Naive thymus-derived CD8-positive, alpha-beta T cell (primary cell): ENCODE measurements at places on chromosomes 1 and 21.

- DNase-seq = no peak
Observed at GRCh38 chr1:180540697-180541594, 17.8 kb upstream of the OVAAL start.

DNA sequence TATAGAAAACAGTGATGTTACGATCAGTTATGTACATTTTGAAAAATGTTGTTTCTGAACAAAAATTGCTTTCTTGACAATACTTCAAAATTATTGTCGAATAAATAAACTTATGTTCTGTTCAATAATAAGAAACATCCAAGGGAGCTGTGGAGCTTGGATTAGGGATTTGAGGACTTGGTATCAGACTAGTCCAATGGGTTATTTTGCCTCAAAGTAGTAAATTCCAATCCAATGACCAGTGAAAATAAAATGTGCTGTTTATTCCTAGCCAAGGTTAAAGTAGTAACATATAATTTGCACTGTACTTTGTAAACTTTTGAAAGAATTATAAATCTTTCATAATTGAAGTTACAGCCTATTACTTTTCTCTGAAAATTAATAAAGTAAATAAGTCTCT is 79.1 kb upstream of the IVNS1ABP start:
- DNase-seq = no peak

DNA sequence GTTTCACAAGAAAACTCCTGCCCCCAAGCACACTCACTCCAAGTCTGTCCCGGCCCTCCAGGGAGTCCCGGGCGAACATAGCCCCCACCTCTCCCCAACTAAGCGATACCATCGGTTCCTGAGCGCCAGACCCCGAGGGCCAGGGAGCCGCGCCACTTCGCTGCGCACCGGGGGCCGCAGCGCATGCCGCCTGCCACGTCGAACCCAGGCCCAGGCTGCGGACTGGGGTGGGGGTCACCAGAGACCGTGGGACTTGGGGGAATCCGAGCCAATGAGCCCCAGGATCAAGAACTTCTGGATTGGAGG is 801 bp downstream of the RSPO1 start:
- DNase-seq = no peak

DNA sequence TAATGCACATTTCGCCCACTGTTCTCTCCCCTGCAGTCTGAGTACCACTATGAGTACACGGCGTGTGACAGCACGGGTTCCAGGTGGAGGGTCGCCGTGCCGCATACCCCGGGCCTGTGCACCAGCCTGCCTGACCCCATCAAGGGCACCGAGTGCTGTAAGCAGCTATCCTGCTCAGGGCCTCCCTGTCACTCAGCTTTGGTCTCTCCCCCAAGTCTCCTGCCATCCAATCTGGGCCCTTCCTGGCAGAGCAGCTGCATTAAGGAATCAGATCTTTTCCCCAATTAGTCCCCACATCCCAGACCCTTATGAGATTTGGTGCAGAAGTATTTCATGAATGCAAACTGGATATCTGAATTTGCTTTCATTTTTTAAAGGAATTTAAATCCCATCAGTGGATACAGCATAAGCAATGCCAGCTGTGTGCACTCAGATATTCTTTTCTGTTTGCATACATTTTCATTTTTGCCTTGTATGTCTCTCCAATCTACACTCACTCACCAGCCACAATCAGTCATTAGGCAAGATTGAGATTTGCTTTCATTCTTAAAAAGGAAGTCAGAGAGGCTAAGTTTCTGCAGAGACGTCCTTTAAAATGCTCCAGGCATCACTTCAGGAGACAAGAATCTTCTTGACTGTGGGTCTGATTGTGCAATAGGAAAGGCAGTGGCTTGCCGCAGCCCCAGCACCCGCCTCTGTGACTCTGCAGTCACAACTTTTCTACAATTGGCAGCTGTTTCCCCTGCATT is 48.1 kb downstream of the ELAPOR1 start:
- DNase-seq = no peak

DNA sequence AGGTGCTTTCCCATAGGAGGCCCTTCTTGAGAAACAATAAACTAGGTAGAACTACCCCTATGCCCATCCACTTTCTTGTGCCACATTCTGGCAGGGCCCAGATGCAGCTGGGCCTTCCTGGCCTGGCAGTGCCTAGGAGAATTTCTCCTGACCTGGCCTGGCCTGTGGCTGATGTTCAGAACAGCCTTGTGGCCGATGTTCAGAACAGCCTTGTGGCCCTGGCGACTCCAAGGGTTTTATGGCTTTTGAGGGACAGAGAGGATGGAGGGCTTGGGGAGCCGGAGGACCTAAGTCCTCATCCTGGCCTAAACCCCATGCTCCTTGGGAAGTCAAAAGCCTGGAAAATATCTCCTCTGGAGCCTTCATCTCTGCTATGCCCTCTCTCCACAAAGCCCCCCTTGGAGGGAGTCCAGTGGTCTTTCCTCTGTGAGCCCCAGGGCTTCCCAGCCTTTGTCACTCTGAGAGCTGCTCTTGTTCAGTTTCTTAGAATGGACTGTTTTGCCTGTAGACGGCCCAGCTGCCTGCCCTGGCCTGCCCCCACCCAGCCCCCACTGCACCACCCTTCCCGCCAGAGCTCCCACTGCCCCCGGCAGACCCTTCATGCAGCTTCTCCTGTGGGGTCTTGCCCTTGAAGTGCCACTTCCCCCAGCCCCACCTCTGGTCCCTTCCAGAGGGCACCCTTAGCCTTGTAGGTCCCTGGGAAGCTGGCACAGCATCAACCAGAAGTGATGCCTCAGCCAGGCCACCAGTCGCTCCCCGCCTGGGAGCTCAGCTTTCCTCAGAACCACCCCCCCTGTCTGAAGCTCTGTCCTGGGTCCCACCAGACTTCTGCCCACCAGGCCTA is 7.0 kb downstream of the GPR37L1 start:
- no peak for DNase-seq

GRCh38 chr1:12338823-12339222 is 109.0 kb downstream of the VPS13D start:
- no peak for DNase-seq

DNA sequence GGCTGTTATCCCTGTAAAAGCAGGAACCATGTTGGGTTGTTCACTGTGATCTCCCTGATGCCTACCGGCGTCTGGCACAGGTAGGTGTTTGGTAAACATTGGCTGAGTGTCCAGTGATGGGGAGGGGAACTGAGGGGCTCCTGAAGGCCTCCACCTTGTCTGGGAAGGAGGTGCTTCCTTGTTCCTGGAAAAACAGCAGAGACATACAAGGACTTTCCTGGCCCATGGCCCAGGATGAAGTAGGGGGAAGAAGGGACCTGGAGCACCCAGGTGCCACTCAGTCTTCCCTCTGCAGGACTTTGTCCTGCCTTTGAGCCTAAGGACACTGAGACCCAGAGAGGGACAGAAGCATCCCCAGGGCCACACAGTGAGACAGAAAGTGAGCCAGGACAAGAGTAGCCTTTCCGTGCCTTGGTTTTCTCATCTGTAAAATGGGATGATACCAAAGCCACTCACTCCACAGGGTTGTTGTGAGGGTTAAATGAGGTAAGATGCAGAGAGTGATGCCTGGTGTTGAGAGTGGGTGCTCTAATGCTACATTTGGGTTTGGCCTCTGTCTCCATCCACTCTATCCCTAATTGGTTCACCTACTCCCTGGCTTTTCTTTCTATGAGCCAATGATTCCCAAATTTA is 6.1 kb upstream of the HEYL start:
- DNase-seq = no peak

GRCh38 chr1:22953057-22953739 is 19.5 kb downstream of the LACTBL1 start:
- no peak for DNase-seq

DNA sequence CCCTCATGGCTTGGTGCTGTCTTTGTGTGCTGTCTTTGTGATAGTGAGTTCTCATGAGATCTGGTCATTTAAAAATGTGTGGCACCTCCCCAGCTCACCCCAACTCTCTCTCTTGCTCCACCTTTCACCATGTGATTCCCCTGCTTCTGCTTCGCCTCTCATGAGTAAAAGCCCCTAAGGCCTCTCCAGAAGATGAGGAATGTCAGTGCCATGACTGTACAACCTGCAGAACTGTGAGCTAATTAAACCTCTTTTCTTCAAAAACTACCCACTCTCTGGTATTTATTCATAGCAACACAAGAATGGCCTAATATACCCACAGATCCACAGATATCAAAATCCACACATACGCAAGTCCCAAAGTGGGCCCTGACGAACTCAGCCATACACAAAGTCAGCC is 88.9 kb upstream of the PPP2R5A start:
- no peak for DNase-seq

DNA sequence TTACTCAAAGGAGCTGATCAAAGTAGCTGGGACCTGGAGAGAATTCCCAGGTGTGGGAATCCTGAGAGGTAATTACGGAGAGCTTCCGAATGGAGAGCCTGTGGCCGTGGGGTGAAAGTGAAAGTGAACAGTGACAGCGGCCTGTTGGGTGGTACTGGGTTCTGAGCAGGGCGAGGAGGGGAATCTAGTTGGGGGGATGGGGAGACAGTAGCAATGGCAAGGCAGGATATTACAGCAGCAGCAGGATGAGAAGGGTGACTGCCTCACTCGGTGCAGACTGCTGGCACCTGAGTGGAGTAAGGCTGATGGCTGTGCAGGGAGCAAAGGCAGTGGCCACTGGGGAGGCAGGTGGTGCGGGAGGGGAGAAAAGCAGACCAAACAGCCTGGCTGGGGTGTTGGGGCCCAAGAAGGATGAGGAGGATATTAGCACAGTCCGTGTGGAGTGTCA is 70.3 kb upstream of the PRDX6 start:
- DNase-seq = no peak

DNA sequence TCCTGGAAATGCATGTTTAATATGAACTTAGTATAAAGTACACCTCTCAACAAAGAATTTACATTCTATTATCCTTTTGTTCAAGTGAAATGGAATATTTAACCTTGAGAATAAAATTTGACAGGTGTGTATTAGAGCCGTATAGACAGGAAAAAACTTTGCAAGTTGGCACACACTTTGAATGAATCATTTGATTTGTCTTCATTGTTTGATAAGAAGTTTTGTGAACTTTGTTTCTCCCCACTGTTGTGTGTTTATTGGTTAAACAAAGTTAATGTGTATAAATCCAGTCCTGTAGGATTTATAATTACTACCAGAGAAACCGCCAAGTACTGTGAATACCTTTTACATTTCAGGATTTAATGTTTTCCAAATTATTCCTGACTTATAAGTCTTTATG is 2.0 kb downstream of the SYDE2 start:
- DNase-seq = no peak

- DNase-seq = no peak
Observed at GRCh38 chr1:184112176-184112948, 60.8 kb downstream of the TSEN15 start.

GRCh38 chr1:200247518-200247917 is 162.3 kb downstream of the ZNF281 start:
- DNase-seq = no peak

DNA sequence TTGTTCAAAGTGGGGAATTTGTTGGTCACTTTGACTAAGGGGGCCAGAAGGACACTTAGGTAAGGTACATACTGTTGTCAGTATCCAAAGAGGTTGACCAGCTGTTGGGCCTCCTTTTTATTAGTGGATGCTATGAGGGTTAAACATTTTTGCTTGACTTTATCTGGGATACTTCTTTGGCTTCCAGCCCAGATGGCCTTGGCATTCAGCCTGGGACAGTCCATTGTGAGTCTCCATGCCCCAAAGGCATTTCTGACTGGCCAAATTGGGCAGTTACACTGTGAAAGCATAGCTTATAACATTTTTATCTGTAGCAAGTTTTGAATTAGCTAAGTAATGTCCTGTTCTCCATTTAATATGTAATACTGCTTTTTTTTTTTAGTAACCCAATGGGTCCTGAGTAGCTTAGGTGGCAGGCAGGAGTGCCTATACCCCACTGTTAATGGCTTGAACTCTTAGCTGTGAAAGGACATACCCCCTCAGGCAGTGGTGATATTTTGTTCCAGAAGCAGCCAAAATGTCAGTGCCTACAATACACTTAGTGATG is 35.4 kb upstream of the CD1D start:
- no peak for DNase-seq

DNA sequence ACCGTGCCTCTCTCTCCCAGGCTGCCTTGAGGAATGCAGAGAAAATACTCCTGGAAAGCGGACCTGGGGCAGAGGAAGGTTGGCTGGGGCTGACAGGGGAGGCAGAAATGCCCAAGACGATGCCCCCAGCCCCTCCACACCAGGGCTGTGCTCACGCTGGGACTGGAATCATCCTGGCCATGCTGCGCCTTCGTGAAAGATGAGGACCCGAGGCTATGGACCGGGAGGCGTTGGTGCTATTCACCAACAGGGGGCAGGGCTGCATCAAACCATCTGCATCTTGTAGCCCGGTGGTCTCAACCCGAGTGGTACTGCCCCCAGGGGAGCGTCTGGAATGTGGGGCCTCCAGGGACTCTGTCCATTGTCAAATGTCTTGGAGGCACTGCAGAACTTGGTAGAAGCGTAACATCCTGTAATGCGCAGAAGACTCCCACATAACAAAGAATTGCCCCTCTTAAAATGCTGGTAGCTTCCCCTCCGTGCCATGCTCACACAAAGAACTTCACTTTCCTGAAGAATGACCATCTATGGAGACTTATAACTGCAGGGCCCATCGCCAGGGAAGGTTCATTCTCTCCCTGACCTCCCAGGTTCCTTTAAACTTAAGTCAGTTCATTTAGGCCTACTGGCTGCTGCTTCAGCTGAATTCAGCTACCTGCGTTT is 251.2 kb downstream of the RRAGC start:
- no peak for DNase-seq

- DNase-seq = no peak
Observed at GRCh38 chr1:206683313-206683712, 1.4 kb upstream of the MAPKAPK2 start.

- no peak for DNase-seq
Observed at GRCh38 chr1:158283965-158284364, 5.8 kb upstream of the CD1C start.

DNA sequence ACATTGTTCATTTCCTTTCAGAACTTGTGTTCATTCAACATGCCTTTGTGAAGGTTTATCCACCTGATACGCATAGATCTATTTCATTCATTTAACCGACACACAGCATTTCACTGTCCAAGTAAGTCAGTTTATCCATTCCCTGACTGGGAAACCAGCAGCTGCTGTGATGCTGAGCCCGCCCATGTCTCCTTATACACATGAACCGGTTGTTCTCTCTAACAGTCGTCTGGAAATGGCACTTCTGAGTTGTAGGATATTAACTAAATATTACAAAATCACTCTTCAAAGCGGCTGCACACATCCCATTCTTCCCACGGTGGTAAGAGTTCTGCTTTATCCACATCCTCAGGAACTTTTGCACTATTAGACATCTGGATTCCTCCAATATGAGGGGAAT is 71.1 kb downstream of the NPHP4 start:
- DNase-seq = no peak
